ENCODE measurements at places on chromosomes 2 and 18.

DNA sequence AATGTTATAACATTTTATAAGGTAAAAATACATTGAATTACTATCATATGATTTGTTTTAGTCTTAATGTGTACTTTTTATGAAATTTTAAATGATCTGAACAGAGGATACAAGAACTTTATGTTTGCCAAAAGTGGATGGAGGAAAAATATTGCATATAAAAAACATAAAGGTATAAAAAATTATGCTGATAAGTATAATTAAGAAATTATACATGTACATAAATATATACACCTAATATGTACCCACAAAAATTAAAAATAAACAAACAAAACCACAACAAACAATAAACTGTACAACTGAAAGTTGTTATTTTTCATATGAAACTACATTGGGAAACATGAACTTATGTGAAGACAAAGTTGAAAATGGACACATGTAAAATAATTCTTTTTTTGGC is 38.2 kb upstream of the CALCRL start:
- no peak for DNase-seq

- no peak for DNase-seq
Measured at GRCh38 chr2:172722481-172722880, 13.2 kb upstream of the RAPGEF4 start.

DNA sequence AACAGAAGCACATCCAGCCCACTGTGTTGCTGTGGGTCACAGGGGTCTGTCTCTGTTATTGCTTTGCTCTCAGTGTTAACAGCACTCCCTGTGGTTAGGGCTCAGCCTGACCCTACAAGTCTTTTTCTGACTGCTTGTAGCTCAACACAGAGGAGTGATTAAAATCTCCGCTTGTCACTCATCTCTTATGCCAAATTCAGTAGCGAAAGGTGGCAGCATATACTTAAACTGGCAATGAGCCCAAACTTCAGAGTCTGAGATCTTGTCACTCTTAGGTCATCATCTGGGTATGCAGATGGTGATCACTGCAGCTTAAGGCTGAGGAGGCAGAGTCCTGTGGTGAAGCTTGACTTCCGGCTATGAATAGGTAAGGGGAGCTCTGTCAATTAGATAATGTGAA is 63.3 kb upstream of the CSRNP3 start:
- peak; percentile 96 for DNase-seq

GRCh38 chr18:76126327-76126726 is 368.7 kb downstream of the ZNF516 start:
- peak; percentile 68 for DNase-seq

GRCh38 chr2:64655873-64656272 is 2.2 kb upstream of the SERTAD2 start:
- DNase-seq, result no peak

DNA sequence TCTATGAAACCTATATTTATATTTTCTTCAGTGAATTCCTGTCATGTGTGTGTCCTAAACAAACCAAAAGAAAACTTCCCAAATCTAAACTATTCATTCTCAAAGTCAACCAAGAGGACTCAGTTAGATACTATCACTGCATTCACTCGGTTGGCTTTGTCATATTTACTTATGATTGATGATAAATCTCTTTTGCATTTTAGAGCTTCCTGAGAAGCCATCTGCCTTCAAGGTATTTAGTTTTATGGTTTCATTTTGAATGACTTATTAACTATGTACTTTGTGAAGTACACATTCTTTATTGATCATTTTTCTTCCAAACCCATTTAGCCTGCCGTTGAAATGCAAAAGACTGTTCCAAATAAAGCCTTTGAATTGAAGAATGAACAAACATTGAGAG is 36.2 kb downstream of the ANKRD30B start:
- DNase-seq, result no peak

DNA sequence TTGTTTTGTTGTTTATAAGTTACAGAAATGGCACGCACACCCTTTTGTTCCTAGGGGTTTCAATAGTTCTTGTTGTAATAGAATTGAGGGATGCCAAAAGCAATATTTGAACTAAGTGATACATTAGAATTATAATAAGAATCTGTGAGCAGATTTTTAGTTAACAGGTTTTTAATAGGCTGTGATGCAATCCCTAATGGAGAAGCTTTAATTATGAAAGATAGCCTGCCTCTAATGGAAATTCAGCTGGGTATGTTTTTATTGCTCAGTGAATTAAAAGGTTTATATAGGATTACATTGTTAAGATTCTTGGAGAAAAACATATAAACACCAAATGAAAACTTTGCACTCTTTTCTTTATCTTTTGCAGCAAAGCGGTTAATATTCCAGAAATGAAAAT is 131.1 kb downstream of the PPP1R1C start:
- no peak for DNase-seq

DNA sequence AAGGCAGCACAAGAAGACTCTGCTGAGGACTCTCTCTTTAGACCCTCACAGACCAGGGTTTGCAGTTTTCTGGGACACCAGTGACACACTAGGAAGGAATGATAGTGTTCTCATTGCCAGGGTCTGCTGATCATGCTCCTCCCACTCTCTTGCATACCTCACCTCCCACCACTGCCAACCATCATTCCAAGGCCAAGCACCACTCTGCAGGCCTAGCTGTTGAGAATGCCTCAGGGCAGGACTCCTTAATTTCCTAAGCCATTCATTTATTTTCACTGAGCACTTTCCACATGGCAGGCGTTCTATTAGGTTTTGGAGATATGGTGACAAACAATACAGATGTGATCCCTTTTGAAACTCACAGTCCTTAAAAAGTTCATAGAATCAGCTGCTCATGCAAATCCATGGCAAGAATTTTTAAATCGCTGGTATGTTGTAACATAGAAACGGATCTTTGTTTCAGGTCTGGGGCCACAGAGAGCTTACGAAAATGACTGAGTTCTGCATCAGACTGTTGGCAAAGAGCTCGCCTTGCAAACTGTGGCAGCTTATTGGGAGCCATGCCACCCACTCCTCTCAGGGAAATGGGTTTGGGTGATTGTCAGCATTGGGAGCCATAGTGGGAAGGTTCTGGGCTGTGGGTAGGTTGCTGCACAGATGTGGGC is 78.5 kb downstream of the XDH start:
- no peak for DNase-seq

GRCh38 chr18:61323951-61324350 is 9.3 kb upstream of the CDH20 start:
- DNase-seq, result no peak

- DNase-seq, result no peak
Measured at GRCh38 chr18:62754026-62754425, 38.7 kb downstream of the PHLPP1 start.
